ENCODE measurements at places on chromosomes 3 and 15. TPM values are rescaled to one million over a fixed set of nuclear protein-coding genes. Genes with fewer than 3 reads are reported as not detected.

The CDCP1 gene
- 21.8 TPM for total RNA-seq

The CA12 gene
- total RNA-seq, result not detected

The SLC26A6 gene
- total RNA-seq, result 43.7 TPM

The PCCB gene
- 24.1 TPM for total RNA-seq

The RHOV gene
- 0.09 TPM for total RNA-seq

The LACTB gene
- 10.4 TPM for total RNA-seq

The ABHD14A gene
- 16.9 TPM for total RNA-seq

The GOLGA8M gene
- total RNA-seq, result 4.4 TPM

The MYRIP gene
- not detected for total RNA-seq

The ST3GAL6 gene
- total RNA-seq, result not detected

The ITGA11 gene
- total RNA-seq, result 0.64 TPM

The AP3B2 gene
- not detected for total RNA-seq

The GNAT1 gene
- total RNA-seq, result not detected

The UBA7 gene
- 218 TPM for total RNA-seq

The ERICH6 gene
- not detected for total RNA-seq

The ZNF860 gene
- total RNA-seq, result 0.16 TPM

The CD96 gene
- total RNA-seq, result 223 TPM

The SLC51B gene
- total RNA-seq, result not detected

The SLC15A2 gene
- total RNA-seq, result 10.8 TPM

The PLA2G4F gene
- total RNA-seq, result not detected

The GAP43 gene
- total RNA-seq, result not detected

The PLIN1 gene
- total RNA-seq, result 0.07 TPM

The SMCO1 gene
- not detected for total RNA-seq

The EIF3J gene
- total RNA-seq, result 96.3 TPM

The PRTG gene
- not detected for total RNA-seq

The MAGEL2 gene
- total RNA-seq, result not detected

The LIPH gene
- not detected for total RNA-seq

The SLC22A14 gene
- total RNA-seq, result not detected

The ERC2 gene
- 0.11 TPM for total RNA-seq

The TYRO3 gene
- total RNA-seq, result 1.3 TPM

The TP63 gene
- 2.9 TPM for total RNA-seq

The GOLGA6B gene
- total RNA-seq, result not detected
